ENCODE measurements at places on chromosomes 5 and 9.

- no peak for DNase-seq
Measured at GRCh38 chr9:114769624-114770023, 36.2 kb downstream of the TNFSF15 start.

DNA sequence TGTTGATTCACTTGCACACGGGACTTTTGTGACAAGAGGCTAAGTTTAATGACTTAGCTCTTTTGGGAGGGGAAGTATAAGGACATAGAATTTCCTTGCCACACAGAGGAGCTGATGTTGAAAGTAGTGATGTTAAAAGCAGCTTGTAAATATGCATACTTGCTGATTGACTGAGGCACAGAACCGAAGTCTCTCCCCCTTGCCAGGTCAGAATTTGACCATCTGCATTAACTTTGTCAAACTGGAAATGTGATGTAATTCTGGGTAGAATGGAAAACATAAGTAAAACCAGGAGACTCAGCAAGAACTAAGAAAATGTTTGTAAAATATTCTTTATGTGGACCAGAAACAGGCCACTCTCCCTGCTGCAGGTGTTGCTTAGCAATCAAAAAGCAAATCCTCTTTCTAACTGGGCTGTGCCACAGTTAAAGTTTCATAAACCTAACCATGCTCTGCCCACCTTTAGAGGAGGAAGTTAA is 284.2 kb downstream of the NR3C1 start:
- DNase-seq: no peak

GRCh38 chr5:132275367-132276220 is 18.1 kb downstream of the PDLIM4 start:
- no peak for DNase-seq

DNA sequence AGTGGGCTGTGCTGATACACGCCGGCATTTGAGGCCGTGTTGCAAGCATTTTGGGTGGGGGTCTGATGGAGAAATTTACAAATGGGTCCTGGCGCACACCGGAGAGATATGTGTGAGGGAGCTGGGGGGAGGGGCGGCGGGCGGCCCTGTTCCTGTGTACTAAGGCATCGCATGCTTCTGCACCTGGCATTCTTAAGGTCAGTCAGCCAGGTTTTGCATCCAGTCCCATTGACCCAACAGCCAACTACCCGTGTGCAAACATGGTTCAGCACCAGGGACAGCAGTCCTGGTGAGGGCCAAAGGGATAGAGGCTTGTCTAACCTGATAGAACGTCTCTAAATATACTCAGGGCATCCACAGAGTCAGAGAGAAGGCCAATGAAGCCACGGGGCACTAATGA is 839 bp downstream of the GABRG2 start:
- DNase-seq: no peak

DNA sequence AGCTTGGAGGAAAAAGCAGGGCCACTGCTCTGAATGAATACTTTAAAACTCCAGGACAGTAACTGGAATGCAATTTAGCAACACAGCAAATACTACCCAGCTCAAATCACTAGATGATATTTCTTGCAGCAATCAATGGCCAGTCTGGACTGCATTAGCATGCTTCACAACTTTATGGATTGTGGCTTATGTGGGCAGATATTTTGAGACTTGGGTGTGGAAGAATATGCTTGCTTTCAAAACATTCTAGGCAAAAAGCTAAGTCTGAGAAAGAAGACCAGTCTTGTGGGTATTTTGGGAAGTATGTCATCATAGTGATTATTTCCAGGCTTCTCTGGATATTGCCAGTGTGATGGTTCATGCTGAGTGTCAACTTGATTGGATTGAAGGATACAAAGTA is 3.1 kb downstream of the RANBP3L start:
- no peak for DNase-seq

DNA sequence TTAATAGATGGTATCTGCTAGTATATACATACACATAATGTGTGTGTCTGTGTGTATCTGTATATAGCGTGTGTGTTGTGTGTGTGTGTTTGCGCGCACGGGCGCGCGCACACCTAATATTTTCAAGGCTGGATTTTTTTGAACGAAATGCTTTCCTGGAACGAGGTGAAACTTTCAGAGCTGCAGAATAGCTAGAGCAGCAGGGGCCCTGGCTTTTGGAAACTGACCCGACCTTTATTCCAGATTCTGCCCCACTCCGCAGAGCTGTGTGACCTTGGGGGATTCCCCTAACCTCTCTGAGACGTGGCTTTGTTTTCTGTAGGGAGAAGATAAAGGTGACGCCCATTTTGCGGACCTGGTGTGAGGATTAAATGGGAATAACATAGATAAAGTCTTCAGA is 757 bp downstream of the FXN start:
- peak; percentile 47 for DNase-seq

GRCh38 chr5:130231786-130232185 is 327.5 kb downstream of the CHSY3 start:
- DNase-seq: no peak

- DNase-seq: no peak
Measured at GRCh38 chr5:135230251-135230925, 168.6 kb downstream of the MACROH2A1 start.

DNA sequence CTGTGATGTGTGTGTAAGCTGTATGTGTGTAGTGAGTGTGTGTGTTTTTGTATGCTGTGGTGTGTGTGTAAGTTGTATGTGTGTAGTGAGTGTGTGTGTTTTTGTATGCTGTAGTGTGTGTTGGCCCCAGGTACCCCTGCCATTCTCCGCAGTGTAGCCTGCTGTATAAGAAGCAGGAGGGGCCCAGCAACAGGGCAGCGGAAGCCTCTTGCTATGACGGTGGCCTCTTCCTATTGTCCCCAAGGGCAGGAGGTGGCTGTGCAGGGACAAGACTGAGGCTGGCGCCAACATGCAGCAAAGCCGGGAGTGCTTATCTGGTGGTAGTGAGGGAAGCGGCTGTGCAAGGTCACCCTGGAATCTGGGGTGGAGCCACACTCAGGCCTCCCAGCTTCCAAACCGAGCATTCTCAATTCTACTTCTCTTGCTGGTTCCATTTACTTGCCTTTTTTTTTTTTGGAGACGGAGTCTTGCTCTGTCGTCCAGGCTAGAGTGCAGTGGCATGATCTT is 5.1 kb downstream of the SPAAR start:
- DNase-seq: no peak

GRCh38 chr5:44622331-44622730 is 186.4 kb upstream of the MRPS30 start:
- no peak for DNase-seq

DNA sequence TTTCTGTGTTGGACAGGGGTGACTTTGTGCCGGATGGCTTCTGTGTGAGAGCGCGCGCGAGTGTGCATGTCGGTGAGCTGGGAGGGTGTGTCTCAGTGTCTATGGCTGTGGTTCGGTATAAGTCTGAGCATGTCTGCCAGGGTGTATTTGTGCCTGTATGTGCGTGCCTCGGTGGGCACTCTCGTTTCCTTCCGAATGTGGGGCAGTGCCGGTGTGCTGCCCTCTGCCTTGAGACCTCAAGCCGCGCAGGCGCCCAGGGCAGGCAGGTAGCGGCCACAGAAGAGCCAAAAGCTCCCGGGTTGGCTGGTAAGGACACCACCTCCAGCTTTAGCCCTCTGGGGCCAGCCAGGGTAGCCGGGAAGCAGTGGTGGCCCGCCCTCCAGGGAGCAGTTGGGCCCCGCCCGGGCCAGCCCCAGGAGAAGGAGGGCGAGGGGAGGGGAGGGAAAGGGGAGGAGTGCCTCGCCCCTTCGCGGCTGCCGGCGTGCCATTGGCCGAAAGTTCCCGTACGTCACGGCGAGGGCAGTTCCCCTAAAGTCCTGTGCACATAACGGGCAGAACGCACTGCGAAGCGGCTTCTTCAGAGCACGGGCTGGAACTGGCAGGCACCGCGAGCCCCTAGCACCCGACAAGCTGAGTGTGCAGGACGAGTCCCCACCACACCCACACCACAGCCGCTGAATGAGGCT is at the start of gene ADRB2:
Gene ADRB2 (plus strand): TSS at position 559 of the 686 bp plus-strand sequence. CDS start 221 bp downstream, outside the sequence.
- peak; percentile 90 for DNase-seq

Measured in activated CD4-positive, alpha-beta T cell treated with anti-CD3 and anti-CD28 coated beads, Interleukin-2, amount 50 U/mL, for 48 hours (primary cell).